ENCODE measurements at places on chromosomes 3 and 15.

DNA sequence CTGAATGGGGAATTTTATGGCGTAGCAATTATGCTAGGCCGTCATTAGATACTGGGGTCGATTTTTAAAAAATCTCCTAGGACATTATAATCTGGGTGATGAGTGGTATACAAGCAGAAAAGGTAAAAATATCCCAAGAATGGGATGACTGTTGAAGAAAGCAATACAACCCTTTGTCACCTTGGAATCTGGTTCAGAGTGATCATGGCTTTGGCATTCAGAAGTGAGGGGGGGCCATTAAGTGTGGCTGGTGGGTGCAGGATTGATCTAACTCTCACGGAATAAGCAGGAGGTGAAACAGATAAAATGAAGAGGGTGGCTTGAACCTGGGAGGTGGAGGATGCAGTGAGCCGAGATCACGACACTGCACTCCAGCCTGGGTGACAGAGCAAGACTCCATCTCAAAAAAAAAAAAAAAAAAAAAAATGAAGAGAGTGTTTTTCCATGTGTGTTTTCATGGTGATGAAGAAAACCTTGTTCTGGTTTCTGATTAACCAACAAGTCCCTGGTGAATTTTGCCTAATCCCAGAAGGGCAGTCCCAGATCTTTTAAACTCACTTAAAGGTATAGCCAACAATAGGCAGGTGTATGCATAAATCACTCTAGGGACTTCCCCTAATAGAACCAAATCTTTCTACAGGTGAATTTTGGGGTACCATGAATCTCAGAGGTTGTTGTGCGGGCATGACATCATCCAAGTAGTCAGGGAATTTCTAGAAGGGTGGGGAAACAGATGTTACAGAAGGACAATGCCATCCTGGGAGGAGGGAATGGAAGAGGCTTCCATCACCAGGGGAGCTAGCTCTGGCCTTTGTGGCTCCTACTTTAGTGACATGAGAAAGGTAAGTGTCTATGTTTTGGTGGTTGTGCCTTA is 3.1 kb upstream of the RAD54L2 start:
- DNase-seq: no peak

- DNase-seq: no peak
Observed at GRCh38 chr3:13612829-13613228, 63.9 kb downstream of the FBLN2 start.

- no peak for DNase-seq
Observed at GRCh38 chr3:148815316-148816110, 12.1 kb upstream of the CPB1 start.

GRCh38 chr15:64060716-64061115 is 14.4 kb upstream of the DAPK2 start:
- no peak for DNase-seq

GRCh38 chr15:41810651-41811431 is 17.1 kb upstream of the JMJD7 start:
- DNase-seq: no peak

DNA sequence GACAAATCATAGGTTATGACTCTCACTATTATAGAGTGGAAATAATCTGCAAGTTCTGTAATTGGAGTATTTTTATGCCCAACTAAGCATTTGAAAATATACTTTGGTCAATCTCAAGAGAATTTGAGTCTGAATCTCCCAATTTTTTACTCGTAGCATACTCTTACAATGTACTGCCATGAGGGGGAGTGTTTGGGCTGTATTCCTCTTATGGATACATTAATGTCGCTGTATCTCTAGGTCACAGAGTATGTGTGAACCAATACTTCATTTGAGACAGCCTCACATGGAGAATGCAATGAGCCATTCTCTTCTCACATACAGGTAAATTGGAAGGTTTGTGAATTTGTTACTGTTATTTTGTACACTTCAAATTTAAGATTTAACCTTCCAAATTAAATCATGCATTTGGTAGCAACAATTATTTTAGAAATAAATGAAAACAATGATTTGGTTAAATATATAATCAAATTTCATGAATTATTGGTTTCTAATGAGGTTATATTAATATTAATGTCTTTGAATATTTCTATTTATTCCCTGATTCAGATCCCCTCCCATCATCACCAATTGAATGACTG is 5.5 kb upstream of the CD200 start:
- peak; percentile 59 for DNase-seq

GRCh38 chr3:157631478-157631877 is 128.3 kb upstream of the VEPH1 start:
- DNase-seq: no peak

DNA sequence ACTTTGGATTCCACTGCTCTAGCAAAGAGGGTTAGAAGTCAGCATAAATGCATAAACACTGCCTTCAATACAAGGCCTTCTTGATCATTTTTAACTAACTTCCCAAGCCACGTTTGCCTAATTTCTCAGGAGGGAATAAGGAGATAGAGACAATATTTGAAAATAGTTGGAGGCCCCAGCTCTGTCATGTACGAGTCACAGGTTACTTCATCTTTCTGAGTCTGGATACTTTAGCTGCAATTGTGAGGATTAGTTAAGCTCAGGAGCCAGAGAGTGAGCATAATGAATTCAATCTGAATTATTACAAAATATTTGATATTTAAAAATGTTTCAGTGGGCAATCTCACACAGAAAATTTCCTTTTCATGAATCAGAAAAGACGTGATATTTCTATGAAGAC is 298.9 kb downstream of the SHOX2 start:
- DNase-seq: no peak

- no peak for DNase-seq
Observed at GRCh38 chr15:73983211-73983727, 8.8 kb downstream of the STOML1 start.

DNA sequence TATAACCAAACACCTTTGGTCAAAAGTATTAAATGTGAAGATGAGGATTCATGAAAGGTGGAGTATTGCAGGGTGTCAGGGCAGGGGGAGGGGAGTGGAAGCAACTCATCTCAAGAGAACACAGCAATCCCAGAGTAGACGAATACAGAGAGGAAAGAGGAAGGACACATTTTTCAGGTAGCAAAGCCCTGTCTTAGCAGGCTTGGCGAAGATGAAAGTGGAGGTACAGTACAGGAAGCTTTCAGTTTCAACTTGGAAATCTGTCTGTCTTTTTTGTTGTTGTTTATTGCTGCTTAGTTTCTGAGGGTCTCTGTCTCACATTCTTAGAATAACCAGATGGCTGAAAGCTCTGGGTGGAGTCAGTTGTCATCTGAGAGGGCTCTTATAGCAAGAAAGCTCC is 80.8 kb upstream of the GPR149 start:
- DNase-seq: no peak

GRCh38 chr3:56855856-56856512 is 54.2 kb upstream of the ARHGEF3 start:
- DNase-seq: peak; percentile 42

- no peak for DNase-seq
Observed at GRCh38 chr3:44042772-44043171, 198.9 kb upstream of the TOPAZ1 start.

- no peak for DNase-seq
Observed at GRCh38 chr3:196694941-196695848, 16.9 kb downstream of the CEP19 start.

GRCh38 chr3:185744997-185745843 is 79.6 kb downstream of the IGF2BP2 start:
- peak; percentile 44 for DNase-seq

DNA sequence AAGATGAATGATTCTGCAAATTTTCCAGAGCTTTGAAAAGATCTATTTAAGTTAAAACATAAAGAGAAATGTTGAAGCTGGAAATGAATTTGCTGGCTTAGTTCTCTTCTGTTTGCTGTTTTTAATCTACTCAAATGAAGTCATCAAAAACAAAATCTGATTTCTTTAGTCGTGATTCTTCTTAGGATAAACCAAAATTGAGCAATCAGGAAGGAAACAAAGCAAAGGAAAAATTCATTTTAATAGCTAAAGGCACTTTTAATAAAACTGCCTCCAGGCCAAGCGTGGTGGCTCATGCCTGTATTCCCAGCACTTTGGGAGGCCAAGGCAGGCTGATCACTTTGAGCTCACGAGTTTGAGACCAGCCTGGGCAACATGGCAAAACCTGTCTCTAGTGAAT is 91.2 kb downstream of the DUT start:
- no peak for DNase-seq

- DNase-seq: no peak
Observed at GRCh38 chr3:148601766-148602685, 95.7 kb upstream of the AGTR1 start.

- DNase-seq: no peak
Observed at GRCh38 chr3:10508619-10509260, 3.4 kb upstream of the ATP2B2 start.

DNA sequence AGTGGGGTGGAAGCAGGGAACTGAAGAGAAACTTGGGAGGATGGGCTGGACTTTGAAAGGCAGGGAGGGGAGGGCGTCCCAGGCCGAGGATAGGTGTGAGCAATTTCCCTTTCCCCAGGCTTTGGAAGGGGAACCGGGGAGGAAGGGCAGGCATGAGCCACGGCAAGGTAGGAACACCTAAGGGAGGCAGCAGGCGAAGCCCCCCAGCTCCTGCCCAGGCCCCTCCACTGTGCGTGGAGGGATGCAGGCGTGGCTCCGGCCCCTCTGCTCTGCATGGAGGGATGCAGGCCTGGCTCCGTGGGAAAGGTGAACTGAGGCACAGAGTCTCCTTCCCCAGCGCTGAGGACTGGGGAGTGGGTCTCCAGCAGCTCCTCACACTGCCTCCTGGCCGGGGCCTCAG is 236.4 kb downstream of the XXYLT1 start:
- no peak for DNase-seq

DNA sequence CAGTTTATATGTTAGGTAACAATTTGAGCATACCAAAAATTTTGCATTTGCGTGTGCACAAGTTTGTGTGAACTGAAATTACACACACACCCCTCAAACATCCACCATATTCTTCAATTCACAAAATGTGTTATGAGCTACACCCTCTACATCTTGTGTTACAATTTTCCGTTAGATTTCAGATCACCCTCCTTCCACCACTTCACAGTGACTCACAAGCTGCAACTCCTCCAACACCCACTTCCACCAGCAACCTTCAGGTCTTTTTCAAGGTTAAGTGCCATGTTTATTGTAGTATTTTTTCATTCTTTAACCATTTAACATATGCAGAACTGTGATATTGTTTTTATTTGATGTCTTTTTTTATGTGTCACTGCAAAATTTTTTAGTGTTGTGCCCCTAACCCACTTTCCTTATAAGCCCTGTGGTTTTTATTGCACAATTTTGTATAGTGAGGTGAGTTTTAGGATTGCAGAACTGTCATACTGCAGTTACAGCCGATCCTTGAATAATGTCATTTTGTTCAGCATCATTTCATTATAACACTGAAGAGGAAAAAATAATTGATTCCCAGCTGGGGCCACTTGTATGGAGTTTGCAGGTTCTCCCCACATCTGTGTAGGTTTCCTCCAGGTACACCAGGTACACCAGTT is 148.9 kb downstream of the PLCL2 start:
- DNase-seq: no peak

DNA sequence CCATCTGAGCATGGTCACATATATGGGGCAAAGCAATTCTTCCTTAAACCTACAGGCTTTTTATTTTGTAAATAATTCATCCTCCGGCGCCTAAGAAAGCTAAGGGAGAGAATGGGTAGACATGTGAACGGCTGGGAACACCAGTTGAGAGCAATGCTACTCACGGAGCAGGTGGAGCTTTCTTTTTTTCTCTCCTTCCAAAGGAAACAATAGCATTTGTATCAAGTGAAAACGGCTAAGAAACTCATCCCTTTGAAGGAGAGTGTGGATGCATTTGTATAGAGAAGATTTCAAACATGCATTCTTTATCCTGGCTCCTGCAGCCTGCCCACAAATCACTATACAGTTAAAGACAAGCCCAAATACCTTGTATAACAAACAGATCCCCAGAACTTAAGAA is 637.8 kb downstream of the MAGI1 start:
- DNase-seq: no peak

DNA sequence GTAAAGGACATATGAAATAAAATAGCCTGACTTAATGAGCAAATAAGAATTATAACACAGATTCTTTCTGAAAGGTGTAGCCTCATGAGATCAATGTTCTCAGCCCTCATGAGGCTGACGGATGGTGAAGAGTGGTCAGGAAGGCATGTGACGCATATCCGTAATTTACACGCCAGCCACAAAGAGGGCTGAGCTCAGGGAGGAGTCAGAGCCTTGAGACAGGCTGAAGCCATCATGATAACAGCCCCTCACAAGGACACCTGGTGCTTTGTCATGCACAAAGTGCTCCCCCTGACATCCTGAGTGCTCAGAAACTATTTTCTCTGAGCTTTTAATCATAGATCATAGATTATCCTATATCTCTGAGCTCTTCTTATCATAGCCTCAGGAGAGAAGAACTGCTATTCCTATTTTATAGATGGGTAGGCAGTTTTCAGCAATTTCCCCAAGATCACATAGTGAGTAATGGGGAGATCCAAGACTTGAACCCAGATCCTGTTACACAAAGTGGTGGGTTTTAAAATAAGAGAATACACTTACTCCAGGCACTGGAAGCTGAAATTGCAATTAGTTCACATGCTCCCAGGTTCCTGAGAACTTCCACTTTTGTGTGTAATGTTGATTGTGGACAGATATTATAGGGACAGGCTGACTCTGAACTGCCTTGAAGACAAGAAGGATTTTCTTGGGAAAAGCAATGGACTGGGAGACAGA is 267.1 kb downstream of the RPLP1 start:
- no peak for DNase-seq

GRCh38 chr3:58526515-58526957 is 10.5 kb downstream of the ACOX2 start:
- DNase-seq: no peak

DNA sequence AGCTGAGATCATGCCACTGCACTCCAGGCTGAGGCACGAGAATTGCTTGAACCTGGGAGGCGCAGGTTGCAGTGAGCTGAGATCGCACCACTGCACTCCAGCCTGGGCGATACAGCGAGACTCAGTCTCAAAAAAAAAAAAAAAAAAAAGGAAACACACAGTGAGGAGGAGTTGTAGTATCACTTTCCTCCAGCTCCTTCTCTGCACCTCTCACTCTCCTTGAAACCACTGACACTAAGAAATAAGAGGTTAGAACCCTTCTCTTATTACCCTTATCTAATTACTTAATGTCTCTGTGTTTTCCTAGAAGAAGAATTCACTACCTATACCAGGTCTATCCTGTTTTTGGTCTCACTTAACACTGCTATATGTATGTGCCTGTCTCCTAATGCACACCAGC is 31.7 kb downstream of the RAB27A start:
- DNase-seq: no peak
